ENCODE measurements at places on chromosomes 6 and 20.

DNA sequence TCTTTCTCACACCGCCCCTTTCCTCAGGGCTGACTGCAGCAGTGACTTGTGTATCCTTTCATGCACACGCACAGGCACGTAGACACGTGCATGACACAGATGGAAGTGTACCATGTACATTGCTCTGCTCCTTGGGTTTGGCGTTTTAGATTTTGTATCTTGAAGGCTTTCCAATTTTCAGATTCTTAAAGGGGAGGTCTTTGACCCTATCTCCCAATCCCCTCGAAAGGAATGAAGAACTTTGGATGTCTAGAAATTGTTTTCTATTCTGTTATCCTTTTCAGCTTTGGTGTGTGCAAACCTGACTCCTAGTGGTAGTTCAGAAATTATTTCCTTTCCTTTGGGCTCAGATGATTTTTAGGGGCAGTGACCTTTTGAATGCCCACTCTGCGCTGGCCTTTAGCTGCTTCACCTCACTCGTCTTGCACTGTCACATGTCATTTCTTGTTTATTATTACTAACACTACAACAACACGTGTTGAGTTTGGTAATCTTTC, 63.0 kb downstream of the HIVEP1 start:
- DNase-seq = no peak

GRCh38 chr6:68328156-68328555, 306.9 kb upstream of the ADGRB3 start:
- no peak for DNase-seq

DNA sequence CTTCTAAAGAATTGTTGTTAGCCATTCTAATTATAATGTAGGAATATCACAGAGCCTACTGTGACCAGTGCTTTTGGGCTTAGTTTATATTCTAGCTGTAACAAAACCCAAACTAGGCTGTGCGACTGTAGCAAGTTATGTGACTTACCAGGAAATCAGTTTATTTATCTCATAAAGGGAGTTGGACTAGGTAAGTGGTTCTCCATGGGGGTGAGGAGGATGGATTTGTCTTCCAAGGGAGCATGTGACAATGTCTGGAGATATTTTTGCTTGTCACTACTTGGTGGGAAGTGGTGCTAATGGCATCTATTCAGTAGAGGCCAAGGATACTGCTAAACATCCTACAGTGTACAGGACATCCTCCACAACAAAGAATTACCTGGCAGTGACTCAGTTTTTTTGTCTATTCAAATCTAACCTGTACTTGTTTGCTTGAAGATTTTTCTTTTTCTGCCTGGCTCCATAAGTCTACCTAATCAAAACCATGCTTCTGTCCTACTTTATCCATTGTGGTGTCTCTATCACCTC, 32.5 kb downstream of the ZFAND3 start:
- DNase-seq = no peak

- DNase-seq = no peak
These were observed 32.6 kb upstream of the RNF182 start for GRCh38 chr6:13892017-13892645.

GRCh38 chr20:4519534-4519933, 202.2 kb upstream of the PRND start:
- DNase-seq = peak; percentile 34

DNA sequence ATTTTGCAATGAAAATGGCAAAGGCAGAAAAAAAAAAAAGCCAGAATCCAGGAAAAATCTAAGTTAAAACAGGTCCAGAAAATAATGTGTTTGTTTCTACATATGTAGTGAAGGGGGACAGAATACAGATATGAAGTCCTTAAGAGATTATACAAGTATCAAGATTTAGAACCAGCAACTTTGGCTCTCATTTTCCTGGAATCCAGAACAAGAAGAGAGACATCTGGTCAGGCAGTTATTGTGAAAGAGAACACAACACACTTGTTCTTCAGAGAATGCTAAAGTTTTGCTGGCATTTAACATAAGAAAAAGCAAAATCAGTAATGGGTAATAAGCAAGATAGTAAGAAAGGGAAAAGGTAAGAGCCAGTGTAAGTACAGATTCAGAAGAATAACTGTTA, 21.1 kb downstream of the BAG2 start:
- no peak for DNase-seq

- peak; percentile 32 for DNase-seq
These were observed 411.8 kb downstream of the CDKAL1 start for GRCh38 chr6:20946022-20946421.

DNA sequence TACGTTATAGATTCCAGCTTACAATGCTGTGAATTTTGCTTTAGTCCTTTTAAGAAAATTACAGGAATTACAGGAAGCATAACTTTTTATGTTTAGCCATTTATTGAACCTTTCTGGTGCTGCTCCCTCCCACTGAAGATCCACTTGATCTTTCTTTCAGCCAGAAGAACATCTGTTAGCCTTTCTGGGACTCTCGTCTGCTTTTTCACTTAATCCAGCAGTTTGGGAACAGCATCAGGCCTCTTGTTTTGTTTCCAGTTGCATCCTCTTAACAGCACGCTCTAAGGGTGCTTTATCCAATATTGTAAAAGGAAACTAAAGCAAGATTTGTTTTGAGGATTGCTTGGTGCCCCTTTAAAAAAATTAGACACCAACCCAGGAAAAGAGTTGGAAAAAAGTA, 10.3 kb upstream of the CYP24A1 start:
- DNase-seq = no peak

GRCh38 chr6:7787137-7787608, 61.3 kb downstream of the BMP6 start:
- no peak for DNase-seq

GRCh38 chr6:72642435-72642834, 20.6 kb downstream of the KCNQ5 start:
- DNase-seq = no peak

DNA sequence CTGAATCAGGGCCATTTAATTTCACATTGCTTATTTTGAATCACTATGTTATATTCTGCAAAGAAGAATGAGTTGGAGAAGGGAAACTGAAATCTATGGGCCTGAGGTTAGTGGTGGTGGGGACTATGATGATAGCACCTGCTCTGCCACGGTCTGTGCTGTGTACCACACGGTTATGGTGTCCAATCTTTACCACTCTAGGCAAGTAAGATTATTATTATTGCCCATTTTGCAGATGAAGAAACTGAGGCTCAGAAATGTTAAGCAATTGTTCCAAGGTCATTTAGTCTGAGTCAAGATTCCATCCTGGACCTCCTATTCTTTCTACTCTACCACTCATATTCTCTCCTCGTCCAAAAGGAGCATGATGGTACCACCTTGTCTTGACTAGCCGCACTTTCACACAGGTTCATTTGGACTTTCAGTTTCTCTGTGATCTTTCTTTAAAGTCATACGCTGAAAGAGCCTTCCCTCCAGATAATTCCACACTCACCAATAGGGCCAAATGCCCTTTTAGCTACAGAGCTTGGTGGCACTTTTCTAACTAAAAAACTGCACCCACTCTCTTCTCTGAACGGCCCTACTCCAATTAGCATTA, 56.2 kb downstream of the GFOD1 start:
- no peak for DNase-seq

GRCh38 chr6:14258117-14258516, 140.5 kb downstream of the CD83 start:
- DNase-seq = no peak

GRCh38 chr6:46972531-46972930, 50.8 kb upstream of the ADGRF5 start:
- no peak for DNase-seq

DNA sequence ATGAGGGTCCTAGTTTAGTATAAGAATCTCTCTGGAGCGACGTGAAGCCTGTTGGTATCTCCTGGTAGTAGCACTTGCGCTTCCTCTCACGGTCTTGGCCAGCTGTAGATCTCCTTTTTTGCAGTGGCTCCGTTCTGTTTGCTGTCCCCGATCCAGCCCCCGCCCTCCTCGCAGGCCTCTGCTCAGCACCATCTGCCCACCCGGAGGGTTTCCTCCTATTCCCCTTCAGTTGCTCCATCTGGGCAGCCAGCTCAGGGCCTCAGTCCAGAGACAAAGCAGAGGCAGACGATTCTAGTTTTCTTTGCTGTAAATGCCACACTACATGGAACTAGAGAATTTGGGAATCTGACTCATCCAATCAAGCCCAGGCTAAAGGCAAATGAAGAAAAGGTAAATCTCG, 126.6 kb downstream of the TIAM2 start:
- DNase-seq = no peak

- no peak for DNase-seq
These were observed 300.9 kb downstream of the LAMA2 start for GRCh38 chr6:129183681-129184301.

GRCh38 chr6:169881398-169881797, 130.0 kb downstream of the ERMARD start:
- no peak for DNase-seq

- no peak for DNase-seq
These were observed 762 bp upstream of the TCEA2 start for GRCh38 chr20:64062276-64062595.

GRCh38 chr20:24379484-24379927, 89.9 kb upstream of the SYNDIG1 start:
- DNase-seq = no peak

GRCh38 chr6:98946266-98946878, 1.4 kb downstream of the FBXL4 start:
- no peak for DNase-seq

DNA sequence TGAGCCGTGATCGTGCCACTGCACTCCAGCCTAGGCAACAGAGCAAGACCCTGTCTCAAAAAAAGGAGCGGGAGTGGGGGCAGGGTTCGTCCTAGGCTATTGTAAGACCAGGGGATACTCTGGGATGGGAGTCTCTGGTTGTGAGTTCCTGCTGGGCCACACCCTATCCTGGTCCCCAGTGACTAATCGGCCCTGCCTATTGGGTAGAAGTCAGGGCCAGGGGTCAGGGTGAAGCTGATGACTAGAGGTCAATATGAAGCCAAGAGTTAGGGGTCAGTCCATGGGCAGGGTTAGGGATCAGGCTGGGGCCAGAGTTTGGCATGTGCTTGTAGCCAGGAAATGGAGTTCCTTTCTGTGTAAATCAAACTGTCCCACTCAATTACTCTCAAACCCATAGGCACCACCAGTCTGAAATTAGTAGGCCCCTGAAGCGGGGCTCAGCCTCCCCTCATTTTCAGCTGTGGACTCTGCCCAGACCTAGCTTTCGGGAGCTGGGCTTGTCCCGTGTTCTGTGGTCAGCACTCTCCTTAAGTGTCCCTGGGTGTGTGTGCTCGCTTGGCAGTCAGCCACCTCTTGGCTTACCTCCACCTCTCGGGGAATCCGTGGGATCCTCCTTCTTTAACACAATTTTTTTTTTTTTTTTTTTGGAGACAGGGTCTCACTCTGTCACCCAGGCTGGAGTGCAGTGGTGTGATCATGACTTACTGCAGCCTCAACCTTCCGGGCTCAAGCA, 1.8 kb downstream of the HSPA12B start:
- no peak for DNase-seq

- DNase-seq = peak; percentile 34
These were observed 87.8 kb downstream of the GMDS start for GRCh38 chr6:2157441-2158127.

GRCh38 chr6:159777240-159777904, 12.0 kb downstream of the TCP1 start:
- DNase-seq = no peak

GRCh38 chr6:157806856-157807215, 16.2 kb upstream of the SNX9 start:
- no peak for DNase-seq

- no peak for DNase-seq
These were observed 28.9 kb upstream of the ANKEF1 start for GRCh38 chr20:10005885-10006284.

DNA sequence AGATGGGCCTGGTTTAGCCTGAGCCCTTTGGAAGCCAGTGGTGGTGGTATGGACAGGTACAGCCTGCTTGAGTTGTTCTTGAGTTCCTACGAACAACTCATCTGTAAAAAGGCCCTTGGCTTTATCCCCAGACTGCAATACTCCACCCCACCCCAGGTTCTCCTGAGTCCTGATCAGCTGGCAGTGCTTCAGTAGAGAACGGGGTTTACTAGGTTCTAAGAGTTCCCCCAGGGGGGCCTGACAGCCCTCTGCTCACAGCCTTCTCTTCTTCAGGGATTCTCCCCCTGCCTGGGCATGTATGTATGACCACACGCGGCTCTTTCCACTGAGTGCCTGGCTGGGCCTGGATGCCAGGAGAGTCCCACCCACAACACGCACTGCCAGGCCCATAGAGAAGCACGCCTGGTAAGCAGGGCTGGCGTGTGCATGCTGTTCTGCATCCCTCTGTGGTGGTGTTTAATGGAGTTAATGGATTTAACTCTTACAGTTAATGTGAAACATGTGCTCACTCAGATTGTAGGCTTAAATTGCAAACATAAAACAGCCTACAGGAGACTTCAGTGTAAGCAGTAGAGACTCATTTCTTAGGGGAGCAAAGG, 44.3 kb upstream of the SLC4A11 start:
- no peak for DNase-seq

DNA sequence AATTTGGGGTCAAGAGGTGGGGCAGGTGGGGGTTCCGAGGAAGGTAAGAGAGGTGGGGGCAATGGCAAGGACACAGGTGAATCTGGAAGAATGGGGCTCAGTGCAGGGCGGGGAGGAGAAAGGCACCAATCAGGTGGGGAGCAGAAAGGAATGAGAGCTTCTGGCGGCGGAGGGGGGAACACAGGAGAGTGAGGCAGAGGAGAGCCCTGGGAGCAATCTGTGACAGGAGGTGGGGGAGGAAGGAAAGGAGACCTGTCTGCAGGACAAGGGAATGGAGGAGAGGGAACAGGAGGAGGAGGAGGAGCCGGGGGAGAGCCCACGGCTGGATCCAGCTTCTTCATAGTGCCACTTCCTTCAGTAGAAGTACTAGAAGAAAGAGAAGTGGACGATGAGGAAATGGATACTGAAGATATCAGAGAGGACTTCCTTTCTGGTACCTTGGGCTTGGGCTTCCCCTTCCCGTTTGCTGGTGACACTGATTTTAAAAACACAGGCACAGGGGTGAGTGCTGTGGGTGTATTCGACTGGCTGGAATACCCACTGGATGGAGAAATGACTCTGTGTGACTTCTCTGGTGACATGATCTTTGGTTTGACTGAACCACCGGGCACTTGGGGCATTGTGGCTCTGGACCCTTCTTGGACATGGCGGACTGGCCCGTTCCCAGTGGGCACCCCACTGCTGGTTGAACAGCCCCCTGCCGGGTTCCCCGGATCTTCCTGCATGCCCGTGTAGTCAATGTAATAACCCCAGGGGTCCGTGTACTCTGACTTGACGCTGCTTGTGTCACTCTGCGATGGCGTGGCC, 27.4 kb downstream of the HEBP2 start:
- DNase-seq = no peak
